ENCODE measurements at places on chromosomes 5 and 9.

DNA sequence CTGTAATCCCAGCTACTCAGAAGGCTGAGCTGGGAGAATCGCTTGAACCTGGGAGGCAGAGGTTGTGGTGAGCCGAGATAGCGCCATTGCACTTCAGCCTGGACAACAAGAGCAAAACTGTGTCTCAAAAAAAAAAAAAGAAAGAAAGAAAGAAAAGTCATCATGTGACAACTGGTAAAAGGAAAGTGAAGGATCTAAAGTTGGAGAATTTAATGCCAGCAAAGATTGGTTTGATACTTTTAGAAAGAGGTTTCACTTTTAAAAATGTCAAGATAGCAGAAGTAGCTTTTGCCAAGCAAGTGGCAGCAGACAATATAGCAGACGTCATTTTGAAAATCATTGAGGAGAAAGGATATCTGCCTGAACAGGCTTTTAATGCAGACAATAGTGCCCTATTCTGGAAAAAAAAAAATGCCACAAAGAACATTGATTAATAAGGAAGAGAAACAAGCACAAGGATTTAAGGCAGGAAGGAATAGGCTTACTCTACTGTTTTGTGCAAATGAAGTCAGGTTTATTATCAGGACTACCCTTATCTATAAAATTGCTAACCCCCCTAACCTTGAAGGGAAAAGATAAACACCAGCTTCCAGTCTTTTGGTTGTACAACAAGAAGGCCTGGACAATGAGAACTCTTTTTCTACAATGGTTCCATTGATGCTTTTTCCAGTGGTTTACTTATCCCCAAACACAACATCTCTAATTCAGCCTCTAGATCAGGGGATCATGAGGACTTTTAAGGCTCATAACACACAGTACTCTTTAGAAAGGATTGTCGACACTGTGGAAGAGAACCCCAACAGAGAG lies 12.0 kb downstream of the PKD2L2 start:
- no peak for DNase-seq

DNA sequence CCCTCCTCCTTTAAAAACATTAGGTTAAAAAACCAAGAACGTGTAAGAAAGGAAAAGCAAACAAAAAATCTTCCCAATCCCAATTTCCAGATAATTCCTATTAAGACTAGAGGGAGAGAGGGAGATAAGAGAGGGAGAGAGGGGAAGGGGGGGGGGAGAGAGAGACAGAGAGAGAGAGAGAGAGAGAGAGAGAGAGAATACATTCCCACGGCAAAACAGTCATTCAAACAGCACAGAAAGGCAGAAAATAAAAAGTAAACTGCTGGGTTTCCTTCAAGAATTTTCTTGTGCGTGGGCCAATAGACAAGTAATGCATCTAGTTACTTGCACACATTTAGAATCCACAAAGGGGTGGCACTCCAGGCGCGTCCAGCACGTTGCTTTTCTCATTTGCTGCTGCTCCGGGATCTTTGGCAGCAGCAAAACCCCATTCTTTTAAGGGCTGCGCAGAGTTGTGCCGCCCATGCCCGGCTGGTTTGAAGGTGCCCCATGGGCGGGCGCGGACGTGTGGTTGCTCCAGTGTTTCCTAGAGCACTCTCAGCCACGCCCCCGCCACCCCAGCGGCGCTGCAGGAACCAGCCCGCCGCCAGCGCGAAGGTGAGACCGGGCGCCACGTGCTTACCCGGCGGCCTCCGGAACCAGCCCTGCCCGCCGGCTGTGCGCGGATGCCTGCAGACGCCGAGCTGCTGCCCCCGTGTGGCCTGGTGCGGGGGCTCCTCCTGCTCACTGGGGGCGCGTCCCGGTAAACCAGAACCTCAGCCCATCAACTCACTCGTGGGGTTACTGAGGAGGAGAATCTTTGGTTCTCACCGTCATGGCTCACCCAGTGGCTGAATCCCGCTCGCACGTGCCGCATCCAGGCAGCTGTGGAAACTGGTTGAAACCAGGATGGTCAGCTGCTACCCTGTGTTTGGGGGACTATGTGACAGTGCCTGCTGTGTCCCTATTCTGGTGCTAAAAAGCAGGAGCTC lies 44.6 kb downstream of the STC2 start:
- peak; percentile 35 for DNase-seq

GRCh38 chr5:79236362-79236969 lies 535 bp downstream of the JMY start:
- peak; percentile 16 for DNase-seq

DNA sequence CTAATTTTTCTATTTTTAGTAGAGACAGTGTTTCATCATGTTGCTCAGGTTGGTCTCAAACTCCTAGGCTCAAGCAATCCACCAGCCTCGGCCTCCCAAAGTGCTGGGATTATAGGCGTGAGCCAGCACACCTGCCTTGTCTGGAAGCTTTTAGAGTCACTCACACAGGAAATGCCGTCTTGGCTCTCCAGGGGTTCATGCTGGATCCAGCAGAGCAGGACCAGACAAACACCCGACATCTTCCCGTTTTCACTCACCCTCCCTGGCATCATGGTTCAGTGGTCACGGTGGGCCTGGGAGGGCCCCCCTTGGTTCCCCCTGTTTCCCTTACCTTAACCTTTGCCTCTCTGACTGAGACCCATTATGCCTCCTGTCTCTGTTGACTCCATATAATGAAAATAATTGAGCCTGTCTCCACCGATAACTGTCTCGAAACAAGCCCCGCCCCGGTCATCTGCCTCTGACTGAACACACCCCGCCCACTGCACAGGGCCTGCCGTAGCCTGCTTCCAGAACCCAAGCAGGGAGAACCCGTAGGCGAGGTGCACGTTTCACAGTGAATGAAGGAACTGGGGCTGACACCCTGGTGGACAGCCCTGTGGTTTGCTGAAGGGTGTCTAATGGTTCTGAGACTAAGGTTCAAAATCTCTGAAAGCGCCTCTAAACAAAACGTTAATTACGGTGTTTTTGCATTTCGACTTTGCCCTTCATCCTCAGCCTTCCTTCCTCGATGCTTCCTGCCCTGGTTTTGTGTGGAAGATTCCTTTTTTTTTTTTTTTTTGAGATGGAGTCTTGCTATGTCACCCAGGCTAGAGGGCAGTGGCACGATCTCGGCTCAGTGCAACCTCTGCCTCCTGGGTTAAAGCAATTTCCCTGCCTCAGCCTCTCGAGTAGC lies 39.7 kb upstream of the SPRY4 start:
- DNase-seq: no peak

DNA sequence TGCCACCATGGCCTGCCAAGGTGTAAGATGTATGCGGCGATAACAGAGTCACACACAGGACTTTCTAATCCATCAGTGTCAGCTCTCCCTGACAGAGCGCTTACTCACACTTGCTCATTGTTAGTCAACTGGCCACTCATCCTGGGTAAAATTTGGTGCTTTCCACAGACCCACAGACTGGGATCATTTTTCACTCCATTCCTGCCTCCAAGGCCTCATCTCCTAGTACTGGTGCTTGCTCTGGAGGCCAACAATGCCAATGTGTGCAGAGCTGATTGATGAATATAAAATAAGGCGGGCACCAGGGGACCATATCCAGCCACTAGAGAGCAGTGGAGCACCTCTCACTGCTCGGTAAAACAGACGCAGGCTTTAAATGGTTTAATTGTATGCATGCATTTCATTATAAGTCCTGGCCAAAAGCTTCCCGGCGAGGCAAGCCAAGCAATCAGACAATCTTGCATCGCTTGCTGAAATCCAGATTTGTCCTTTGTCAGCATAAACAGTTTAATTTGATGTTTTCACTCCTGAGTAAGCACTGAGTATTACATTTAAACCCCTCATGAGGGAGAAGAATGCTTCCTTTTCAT lies 22.3 kb downstream of the PSMB7 start:
- no peak for DNase-seq

DNA sequence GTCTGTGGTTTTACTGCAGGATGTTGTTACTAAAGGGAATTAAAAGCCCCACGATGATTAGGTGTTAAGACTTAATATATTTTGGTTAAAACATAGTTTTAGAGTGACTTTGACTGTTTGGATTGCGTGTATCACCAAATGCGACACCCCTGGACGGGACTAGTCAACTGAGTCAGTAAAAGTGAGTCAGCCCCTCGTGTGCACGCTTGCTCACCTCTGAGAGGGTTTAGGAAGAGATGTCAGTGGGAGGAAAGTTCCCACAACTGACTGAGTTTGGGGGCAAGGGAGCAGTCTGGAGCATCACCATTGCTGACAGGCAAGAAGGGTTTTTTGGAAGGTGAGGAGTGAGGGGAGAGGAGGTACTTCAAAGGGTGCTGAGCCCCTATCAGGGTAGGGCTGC lies 14.4 kb upstream of the DMRT3 start:
- DNase-seq: no peak

DNA sequence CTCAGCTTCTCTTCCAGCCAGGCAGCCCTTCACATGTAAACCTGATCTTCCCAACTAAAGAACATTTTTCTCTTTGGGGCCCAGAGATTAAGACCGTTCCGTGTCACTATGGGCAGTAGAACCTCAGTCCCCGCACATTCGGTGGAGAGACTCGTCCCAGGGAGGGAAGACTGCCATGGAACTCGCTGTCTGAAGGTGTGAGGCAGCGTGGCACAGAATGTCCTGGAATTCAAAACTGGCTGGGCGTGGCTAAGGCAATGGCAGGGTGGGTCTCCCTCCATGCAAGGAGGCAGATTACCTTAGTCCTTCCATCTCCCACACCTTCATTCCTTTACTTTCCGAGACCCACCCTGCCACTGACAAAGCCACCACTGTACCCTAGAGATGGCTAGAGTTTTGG lies 57.4 kb upstream of the ZNF354A start:
- no peak for DNase-seq
